Thoracic aorta (tissue), 2 donors: ENCODE measurements at places on chromosomes 11 and 22. TPM values are rescaled to one million over a fixed set of nuclear protein-coding genes. Genes with fewer than 3 reads are reported as not detected.

DNA sequence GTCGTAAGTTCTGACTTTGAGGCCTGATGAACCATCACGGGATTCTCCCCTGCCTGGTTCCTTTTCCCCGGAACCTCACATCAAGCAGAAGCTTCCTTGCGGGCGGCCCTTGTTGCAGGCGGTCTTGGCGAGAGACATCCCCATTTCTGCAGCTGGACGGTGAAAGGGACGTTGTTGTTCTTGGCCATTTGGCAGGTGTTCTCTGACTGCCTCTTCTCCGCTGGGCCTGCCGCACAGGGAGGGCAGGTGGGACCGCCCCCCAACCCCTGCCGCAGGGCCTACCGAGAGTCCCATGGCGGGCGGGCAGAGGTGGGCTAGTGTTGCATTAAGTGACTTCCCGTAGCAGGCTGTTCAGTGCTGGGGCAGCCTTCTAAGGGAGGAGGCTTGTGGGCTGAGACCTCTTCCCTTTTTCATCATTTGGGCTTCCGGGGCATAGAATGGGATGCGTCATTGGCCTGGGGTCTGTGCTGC is 26.9 kb upstream of the GRAMD4 start:
- no peaks in the 10 kb centered on the region for H3K27me3 ChIP-seq
- peak overlapping the region; percentile 64 for H3K4me3 ChIP-seq
- peak overlapping the region; percentile 60 for H3K27ac ChIP-seq
- H3K36me3 ChIP-seq: no peaks in the 10 kb centered on the region
- DNase-seq: no peak

GRCh38 chr11:79150966-79151365 is 289.9 kb downstream of the TENM4 start:
- no peaks in the 10 kb centered on the region for H3K27me3 ChIP-seq
- H3K27ac ChIP-seq: no peak overlapping the region
- H3K4me1 ChIP-seq: peaks cover 12% of the 10 kb centered on the region
- no peak overlapping the region for H3K4me3 ChIP-seq
- DNase-seq: no peak
- H3K36me3 ChIP-seq: no peaks in the 10 kb centered on the region

- H3K36me3 ChIP-seq: no peaks in the 10 kb centered on the region
- no peaks in the 10 kb centered on the region for H3K4me1 ChIP-seq
- H3K27ac ChIP-seq: no peak overlapping the region
These were observed 893.2 kb downstream of the BRD1 start for GRCh38 chr22:48934446-48934845.

DNA sequence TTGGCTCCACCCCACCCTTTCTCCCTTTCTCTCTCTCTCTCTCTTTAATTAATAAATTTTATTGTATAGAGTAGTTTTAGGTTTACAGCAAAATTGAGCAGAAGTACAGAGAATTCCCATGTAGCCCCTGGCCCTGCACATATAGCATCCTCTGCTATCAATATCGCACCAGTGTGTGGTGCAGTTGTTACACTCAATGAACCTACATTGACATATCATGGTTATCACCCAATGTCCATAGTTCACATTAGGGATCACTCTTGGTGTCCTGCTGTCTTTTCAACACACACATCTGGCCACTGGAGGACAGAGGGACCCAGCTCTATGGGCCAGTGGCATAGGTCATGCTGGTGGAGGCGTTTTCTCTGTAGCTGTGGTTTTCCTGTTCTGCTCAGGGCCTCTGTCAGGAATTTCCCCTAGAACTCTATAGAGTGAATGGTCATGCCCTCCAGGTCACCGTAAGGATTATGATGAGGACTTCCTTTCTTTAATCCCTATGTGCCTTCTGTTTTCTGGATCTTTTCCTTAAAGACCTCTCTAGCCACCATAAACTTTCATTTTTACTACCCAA is 98.2 kb upstream of the NAV2 start:
- DNase-seq: no peak
- peaks cover 19% of the 10 kb centered on the region for H3K4me1 ChIP-seq
- H3K4me3 ChIP-seq: no peak overlapping the region
- no peaks in the 10 kb centered on the region for H3K27me3 ChIP-seq

- H3K27me3 ChIP-seq: no peaks in the 10 kb centered on the region
- no peak overlapping the region for H3K27ac ChIP-seq
These were observed 8.8 kb downstream of the CCDC179 start for GRCh38 chr11:22851477-22851876.

- no peaks in the 10 kb centered on the region for H3K36me3 ChIP-seq
- no peaks in the 10 kb centered on the region for H3K27me3 ChIP-seq
- H3K4me1 ChIP-seq: no peaks in the 10 kb centered on the region
- no peak overlapping the region for H3K4me3 ChIP-seq
These were observed 5.5 kb downstream of the C11orf21 start for GRCh38 chr11:2295971-2296912.

The DEFB131B gene
- total RNA-seq: not detected

The KCNC1 gene
- not detected for total RNA-seq

The KCNK7 gene
- 0.95 TPM for total RNA-seq

The SHANK2 gene
- 0.99 TPM for total RNA-seq
